GDM1 (cell line): ENCODE measurements at places on chromosomes 13 and 19.

DNA sequence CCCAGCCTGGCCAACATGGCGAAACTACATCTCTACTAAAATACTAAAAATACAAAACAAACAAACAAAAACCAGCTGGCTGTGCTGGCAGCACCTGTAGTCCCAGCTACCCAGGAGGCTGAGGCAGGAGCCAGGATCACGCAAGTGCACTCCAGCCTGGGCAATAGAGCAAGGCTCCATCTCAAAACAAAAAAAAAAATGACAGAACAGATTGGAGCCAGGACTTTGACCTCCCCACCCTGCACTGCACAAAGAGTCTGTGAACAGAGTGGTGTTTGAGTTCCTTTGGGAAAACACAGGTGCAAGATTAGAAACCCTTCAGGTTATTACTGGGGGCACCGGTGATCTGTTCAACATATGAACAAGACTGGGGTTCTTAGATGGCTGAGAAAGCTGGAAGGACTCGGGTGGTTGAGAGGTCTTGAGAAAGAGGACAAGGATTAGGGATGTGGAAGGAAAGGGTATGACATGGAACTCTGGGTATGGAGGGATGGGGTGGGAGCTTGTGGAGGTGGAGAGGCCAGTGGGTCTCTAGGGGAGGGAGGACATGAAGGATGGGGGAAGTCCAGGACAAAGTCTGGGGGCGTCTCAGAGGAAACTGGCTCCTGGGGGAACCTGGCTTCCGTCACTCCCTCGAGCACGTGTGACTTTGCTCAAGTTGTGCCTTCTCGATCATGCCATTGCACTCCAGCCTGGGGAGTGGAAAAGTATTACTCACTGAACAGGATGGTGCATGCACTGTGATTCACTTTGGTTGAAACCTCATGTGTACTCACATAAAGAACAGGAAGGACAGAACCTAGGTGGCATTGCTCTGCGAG lies 25.9 kb downstream of the RCN3 start:
- no peak for DNase-seq

- DNase-seq = no peak
Measured at GRCh38 chr19:56132316-56132822, 8.7 kb upstream of the ZNF444 start.

GRCh38 chr19:2574971-2575630 lies 99.2 kb downstream of the GADD45B start:
- no peak for DNase-seq

GRCh38 chr13:70619936-70620335 lies 511.7 kb upstream of the KLHL1 start:
- DNase-seq = no peak

DNA sequence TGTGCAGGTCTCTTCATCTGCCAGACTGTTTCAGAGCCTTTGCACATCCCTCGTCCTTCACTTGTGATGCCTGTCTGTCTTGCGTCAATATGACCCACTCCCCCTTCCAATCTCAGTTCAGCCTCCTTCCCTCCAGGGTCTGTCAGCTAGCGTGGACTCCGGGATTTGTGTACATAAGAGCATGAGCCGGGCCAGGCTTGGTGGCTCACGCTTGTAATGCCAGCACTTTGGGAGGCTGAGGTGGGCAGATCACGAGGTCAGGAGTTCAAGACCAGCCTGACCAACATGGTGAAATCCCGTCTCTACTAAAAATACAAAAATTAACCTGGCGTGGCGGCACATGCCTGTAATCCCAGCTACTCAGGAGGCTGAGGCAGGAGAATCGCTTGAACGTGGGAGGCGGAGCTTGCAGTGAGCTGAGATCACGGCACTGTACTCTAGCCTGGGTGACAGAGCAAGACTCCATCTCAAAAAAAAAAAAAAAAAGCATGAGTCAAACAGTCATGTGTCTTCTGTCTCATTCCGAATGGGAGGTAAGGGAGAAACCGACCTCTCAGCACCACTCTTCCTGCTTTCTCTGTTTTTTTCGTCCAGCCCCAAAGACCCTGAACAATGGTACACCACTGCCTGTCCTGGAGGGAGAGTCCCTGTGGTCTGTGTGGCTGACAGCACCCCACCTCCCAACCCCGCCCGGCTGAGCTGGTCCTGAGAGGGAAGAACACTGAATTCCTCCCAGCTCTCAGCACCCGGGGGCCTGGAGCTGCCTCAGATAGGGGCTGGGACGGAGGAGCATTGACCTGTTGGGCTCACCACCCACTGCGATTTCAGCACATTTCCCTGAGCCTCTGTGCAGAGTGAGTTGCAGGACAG lies 2.4 kb upstream of the SIGLEC9 start:
- no peak for DNase-seq

- DNase-seq = no peak
Measured at GRCh38 chr19:14088634-14089411, 1.7 kb downstream of the SAMD1 start.

- DNase-seq = no peak
Measured at GRCh38 chr13:46575301-46575771, 22.4 kb downstream of the LRCH1 start.

GRCh38 chr13:67914535-67914934 lies 684.4 kb upstream of the PCDH9 start:
- no peak for DNase-seq

- no peak for DNase-seq
Measured at GRCh38 chr19:47257411-47258169, 1.3 kb downstream of the CCDC9 start.

DNA sequence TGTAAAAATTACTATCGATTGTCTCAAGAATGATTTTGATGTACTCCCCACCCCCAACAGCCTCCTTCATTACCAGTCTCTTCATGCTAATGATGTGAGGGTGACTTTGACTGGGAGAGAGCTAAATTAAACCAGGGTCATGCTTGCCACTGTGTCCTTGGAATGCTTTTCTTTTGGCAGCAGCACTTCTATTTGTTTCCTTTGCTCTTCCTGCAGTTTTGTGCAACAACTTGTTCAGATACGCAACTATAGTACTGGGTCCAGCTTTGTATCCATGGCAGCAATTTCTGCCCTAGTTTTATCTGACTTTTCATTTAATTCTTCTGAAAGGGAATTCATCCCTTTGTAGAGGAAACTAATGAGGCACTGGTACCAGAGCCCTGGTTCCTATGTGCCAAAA lies 2792.1 kb downstream of the PCDH9 start:
- DNase-seq = no peak

DNA sequence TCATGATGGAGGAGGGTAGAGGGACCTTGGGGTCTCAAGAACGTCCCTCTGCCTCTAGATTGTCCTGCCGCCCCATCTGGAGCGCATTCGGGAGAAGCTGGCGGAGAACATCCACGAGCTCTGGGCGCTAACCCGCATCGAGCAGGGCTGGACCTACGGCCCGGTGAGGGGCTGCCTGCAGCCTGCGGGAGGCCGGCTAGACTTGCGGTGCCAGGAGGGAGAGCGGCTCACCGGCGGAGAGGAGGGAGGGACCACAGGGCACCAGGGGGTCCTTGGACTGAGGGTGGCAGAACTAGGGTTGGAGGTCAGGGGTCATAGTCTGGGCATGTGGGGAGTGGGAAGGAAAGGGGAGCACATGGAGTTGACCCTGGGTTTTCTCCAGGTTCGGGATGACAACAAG lies 29.9 kb downstream of the RYR1 start:
- no peak for DNase-seq

- DNase-seq = no peak
Measured at GRCh38 chr13:50678464-50679162, 164.9 kb downstream of the DLEU7 start.

GRCh38 chr19:30745476-30745985 lies 373.3 kb downstream of the ZNF536 start:
- no peak for DNase-seq

DNA sequence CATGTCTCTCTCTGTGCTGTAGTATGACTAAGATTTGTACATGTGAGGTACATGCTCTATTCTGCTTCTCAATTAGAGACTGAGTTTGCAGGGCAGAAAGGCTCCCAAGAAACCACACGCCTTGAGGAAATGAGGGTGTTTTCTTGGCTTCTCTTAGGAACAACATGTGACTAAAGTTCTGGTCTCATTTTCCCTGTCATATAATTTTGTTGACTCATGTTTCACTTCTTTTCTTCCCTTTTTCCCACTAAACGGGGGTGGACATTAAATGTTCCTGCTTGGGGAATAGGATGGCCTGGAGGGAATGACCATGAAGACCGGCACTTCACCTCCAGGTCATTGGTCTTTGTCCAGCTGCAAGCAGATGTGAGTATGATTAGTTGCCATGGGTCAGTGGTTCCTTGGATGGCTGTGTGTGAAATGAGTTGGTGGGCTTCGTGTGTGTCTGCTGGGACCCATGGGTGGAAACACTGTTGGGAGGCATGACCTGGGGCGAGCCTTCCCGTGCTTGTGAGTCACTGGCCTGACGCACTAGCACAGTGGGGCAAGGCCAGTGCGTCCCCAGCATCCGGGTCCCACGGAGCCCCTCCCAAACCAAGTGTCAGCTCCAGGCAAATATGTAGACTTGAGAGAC lies 56.6 kb downstream of the COL4A1 start:
- no peak for DNase-seq

GRCh38 chr19:36008336-36008978 lies at the start of gene SYNE4:
Gene SYNE4 (minus strand): TSS chr19:36008813. CDS start chr19:36008681, 132 bp downstream.
- no peak for DNase-seq

DNA sequence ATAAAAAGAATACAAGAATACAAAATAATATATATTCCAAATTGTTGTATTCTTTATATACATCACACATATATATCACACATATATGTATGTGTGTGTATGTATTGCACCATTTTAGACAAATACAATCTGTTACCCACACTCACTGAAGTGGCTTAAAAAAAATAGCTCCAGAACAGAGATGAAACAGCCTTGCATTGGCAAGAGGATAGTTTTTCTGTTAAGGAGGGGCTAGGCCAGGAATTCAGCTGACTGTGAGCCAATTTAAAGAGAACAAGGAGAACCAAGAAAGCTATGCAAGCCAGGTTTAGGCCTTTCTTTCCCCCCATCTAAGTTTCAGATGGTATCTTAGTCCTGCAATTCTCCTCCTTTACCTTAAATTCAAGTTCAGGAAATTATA lies 257.5 kb downstream of the MZT1 start:
- no peak for DNase-seq

- no peak for DNase-seq
Measured at GRCh38 chr13:97752961-97753668, 200.4 kb upstream of the IPO5 start.

- no peak for DNase-seq
Measured at GRCh38 chr13:22828081-22828480, 352.7 kb upstream of the SGCG start.

GRCh38 chr19:30174791-30175190 lies 197.4 kb upstream of the ZNF536 start:
- no peak for DNase-seq

DNA sequence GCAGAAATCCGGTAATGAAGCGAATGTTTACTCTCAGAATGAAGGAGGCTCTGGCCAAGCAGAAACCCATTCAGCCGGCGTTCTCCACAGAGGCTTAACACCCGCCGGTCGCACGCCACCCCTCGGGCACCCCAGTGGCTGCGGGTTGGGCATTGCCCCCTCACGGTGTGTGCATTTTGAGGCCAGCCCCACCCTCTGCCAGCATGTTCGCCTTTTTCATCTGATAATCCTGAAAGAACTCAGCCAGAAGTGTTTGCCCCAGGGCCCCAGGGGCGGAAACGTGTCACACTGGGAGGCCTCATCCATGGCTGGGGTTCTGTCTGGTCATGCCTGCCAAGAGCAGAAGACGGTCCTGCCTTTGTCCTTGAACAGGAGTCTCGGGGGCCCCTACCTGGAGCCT lies 34.2 kb downstream of the COMP start:
- DNase-seq = no peak

- DNase-seq = no peak
Measured at GRCh38 chr13:26583662-26584061, 26.2 kb downstream of the WASF3 start.

GRCh38 chr19:37218592-37218935 lies 550 bp downstream of the ZNF383 start:
- DNase-seq = no peak

GRCh38 chr19:14310055-14310454 lies 71.2 kb upstream of the ADGRE5 start:
- peak; percentile 4 for DNase-seq

GRCh38 chr13:86383151-86383550 lies 583.9 kb upstream of the SLITRK6 start:
- no peak for DNase-seq

GRCh38 chr13:76016799-76017400 lies 380.8 kb downstream of the LMO7 start:
- peak; percentile 17 for DNase-seq

DNA sequence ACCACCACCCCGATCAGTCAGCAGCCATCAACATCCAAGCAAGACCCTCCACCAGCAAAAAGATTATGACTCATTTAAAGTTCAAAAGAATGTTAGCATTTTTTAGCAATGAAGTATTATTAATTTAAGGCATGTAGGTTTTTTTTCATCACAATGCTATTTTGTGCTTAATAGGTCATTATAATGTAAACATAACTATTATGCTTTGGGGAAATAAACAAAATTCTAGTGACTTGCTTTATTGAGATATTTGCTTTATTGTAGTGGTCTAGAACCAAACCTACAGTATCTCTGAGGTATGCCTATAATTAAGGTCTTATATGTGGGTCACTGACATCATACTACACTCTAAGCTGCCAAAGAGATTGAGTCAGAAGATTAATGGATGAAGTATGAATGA lies 20.0 kb downstream of the KLF12 start:
- DNase-seq = no peak

GRCh38 chr19:35852029-35852780 lies at the start of gene NPHS1:
Gene NPHS1 (minus strand): TSS chr19:35852504. CDS start chr19:35851837, 667 bp downstream.
- DNase-seq = no peak

- DNase-seq = no peak
Measured at GRCh38 chr13:48110132-48110868, 15.4 kb upstream of the MED4 start.

GRCh38 chr19:2827840-2828489 lies 8.3 kb downstream of the ZNF554 start:
- DNase-seq = no peak

DNA sequence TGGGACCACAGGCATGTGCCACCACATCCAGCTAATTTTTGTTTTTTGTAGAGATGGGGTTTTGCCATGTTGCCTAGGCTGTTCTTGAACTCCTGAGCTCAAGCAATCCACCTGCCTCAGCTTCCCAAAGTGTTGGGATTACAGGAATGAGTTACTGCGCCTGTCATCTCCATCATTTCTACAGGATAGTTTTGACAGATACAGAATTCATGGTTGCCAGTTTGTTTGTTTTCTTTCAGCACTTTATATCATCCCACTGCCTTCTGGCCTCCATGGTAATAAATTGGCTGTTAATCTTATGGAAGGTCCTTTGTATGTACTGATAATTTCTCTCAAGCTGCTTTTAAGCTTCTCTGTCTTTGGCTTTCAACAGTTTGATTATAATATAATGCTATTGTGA lies 165.2 kb downstream of the RNF17 start:
- no peak for DNase-seq

DNA sequence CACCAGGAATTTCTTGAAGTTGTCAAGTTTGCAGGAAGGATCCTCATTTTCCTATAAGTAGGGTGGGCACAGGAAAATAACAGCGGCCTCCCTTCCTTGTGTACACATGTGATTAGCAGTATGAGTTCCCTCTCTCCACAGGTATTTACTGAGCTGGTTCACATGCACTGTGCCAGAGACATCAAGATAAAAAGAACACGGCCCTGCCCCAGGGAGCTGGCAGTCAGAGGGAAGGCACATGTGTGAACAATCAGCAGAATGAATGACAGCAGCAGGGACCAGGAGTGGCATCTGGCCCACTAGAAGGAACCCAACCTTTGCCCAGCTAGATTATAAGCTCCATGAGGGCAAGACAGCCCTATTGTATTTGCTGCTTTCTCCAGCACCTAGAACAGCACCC lies 13.9 kb downstream of the DOCK9 start:
- DNase-seq = no peak

GRCh38 chr19:28669804-28670203 lies 543.1 kb downstream of the UQCRFS1 start:
- no peak for DNase-seq
